ENCODE measurements at places on chromosomes 11 and 22.

- DNase-seq = peak; percentile 82
These were observed 11.5 kb downstream of the P2RX3 start for GRCh38 chr11:57349491-57350274.

DNA sequence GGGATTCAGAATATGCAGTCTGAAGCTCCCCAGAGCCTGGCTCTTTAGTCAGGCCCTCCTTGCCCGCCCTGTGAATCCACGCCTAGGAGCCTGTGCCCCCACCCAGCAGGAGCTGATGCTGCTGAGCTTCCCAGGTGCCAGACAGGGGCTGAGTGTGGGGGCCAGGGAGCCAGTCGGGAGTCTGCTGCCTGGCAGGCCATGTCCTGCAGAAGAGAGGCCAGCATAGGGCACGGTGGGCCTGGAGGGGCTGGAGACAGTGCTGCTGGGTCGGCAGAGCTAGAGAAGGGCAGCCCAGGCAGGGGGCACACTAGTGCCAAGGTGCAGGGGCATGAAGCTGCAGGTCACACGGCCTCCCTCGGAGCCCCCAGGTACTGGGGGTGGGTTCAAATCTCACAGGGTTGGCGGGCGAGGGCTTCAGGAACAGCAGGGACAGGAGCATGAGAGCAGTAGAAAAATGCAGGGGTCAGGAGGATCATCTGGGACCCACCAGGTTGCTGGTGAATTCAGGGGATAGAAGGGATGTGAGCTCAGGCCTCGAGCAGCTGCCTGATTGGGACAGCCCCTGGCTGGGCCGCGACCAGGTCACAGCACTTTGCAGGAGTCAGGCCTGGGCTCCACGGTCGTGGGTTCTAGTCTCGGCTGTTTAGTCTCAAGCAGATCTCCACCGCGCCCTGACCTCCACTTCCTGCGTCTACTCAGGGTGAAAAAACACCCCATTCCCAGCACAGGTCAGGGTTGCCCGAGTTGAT, 4.1 kb upstream of the SEPTIN5 start:
- no peak for DNase-seq

DNA sequence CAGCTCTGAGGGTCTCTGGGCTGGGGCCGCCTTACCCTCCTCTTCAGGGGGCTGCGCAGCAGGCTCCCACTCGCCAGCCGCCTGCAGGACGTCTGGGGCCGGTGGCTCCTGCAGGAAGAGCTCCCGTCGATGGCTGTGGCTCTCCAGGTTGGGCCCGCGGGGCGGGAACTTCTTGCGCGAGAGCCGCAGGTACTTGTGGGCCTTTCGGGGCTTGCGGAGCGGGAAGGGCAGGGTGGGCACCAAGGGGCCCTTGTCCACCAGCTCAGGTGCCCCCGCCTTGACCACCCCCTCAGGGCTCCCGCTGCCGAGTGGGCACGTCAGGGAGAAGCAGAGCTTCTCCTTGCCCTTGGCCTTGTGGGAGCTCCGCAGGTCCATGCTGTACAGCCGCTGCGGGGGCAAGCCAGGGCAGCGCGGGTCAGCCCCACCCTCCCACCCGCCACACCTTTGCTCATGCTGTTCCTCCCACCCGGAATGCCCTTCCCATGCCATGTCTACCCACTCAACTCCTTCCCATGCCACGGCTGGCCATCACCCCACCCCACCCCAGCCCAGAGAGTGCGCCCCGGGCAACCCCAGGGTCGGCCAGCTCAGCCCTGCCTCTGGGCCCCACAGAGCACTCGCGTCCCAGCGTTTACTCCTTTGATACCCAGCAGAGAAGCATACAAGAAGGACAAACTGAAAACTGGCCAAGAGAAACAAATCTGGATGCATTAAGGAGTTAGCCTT, 18.0 kb downstream of the CBX7 start:
- DNase-seq = no peak

- DNase-seq = no peak
These were observed 12.5 kb upstream of the MICALL1 start for GRCh38 chr22:37893583-37893983.

GRCh38 chr11:65189191-65189590, 7.5 kb downstream of the CAPN1 start:
- no peak for DNase-seq

DNA sequence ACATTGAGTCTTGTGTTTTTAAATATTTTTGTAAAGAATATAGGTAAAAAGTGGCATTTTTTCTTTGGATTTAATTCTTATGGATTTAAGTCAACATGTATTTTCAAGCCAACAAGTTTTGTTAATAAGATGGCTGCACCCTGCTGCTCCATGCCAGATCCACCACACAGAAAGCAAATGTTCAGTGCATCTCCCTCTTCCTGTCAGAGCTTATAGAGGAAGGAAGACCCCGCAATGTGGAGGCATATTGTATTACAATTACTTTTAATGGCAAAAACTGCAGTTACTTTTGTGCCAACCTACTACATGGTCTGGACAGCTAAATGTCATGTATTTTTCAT, 333 bp upstream of the CD3E start:
- no peak for DNase-seq

DNA sequence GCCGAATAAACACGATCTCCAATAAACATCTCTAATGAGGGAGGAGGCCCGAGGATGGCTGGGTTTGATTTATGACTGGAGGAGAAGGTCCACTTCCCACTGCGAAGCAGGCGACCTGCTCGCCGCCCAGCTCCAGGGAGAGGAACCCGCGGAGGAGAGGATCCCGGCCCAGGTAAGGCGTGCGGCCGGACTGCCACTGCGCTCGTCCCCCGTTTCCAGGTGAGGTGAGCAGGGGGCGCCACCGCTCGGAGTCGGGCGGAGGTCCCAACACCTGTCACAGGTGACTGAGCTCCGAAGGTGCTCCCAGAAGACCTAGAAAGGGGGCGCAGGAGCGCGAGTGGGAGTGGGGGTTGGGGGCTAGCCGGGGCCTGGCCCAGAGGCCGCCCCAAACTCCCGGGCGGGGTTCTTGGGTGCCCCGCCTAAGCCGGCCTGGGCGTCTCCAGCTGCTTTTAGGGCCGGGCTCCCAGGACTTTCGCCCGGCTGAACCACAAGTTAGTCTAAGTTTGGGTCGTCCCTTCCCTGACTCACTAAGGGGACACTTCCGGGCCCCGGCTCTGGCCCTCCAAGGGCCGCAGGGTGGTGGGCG, 5.4 kb upstream of the PAX6 start:
- no peak for DNase-seq

GRCh38 chr11:134350381-134350780, 18.6 kb downstream of the GLB1L2 start:
- no peak for DNase-seq

DNA sequence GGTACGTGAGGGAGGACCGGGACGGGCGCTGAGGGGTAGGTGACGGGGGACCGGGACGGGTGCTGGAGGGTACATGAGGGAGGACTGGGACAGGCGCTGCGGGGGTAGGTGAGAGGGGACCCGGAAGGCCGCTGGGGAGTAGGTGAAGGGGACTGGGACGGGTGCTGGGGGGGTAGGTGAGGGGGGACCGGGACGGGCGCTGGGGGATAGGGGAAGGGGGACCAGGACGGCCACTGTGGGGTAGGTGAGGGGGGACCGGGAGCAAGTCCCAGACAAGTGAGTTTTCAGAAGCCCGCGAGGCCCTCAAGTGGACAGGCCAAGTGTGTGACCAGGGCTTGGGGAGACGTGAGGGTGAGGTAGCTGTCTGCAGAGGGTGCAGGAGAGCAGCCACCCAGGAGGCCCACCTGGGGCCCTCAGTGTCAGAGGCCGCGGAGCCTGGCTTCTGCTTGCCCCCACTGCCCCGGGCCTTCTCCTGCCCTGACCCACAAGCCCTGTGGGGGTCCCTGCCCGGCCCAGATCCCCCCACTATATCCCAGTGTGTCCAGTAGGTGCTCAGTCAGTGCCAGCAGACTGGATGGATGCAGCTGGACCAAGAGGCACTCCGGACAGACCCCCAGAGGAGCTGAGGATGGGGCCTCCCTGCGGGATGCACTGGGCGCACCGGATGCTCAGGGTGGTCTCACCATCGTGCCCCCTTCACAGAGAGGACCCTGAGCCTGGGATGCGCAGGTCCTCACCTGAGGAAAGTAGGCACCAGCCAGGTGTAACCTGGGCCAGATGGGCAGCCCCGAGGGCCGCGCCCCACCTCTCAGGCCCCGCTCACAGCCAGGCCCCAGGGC, 44.2 kb upstream of the TH start:
- no peak for DNase-seq

- DNase-seq = no peak
These were observed 33.4 kb upstream of the MICAL2 start for GRCh38 chr11:12076840-12077534.

DNA sequence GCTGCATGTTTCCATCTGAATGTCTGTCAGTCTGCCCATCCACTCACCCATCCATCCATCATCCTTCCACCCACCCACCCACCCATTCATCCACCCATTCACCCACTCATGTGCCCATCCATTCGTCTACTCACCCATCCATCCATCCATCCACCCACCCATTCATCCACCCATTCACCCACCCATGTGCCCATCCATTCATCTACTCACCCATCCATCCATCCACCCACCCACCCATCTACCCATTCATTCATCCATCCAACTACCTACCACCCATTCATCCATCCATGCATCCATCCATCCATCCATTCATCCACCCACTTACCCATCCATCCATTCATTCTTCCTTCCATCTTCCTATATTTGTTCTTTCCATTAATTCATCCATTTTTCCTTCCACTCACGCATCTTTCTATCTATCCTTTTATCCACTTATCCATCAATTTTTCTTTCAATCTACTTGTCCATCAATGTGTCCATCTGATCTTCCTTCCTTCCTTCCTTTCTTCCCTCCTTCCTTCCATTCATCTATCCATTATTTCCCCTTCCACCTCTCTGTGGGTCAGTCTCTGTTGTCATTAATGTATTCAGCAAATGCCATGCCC, 8.0 kb downstream of the CRYBB3 start:
- DNase-seq = no peak

GRCh38 chr11:12238420-12238819, 128.0 kb downstream of the MICAL2 start:
- DNase-seq = no peak

- no peak for DNase-seq
These were observed 245.7 kb downstream of the ST3GAL4 start for GRCh38 chr11:126601136-126601535.

DNA sequence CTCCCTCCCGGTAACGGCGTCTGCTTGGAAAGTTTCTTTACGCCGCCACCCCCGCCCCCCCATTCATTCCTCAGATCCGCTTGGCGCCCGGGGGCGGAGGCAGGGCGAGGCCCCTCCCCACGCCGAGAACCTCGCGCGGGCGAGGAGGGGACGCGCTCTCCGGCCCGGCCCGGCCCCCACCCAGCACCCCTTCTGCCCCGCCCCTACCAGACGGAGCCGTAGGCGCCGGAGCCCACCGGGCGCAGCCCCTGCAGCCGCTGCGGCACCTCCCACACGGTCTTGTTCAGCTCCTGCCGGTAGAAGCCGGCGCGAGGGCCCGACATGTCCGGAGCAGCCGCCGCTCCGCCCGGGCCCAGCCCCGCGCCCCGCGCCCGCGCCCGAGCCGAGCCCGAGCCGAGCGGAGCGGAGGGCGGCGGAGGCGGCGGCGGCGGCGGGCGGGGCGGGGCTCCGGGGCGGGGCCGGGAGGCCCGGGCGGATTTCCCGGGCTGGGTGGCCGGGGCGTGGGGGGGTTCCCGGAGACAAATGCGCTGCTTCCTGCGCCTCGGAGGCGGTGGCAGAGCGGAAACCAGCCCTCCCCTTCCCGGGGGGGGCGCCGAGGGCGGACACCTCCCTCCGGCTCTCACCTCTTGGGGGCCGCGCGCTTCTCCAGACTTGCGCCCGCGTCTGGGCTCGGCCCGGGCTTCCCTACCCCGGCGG, at the start of gene MAPK11:
Gene MAPK11, minus strand, starts transcription at position 411 of the 696 bp plus-strand sequence. Its CDS starts 88 bp downstream, at position 323.
- peak; percentile 85 for DNase-seq

- DNase-seq = no peak
These were observed 1.3 kb downstream of the TMEM86A start for GRCh38 chr11:18699848-18700261.

DNA sequence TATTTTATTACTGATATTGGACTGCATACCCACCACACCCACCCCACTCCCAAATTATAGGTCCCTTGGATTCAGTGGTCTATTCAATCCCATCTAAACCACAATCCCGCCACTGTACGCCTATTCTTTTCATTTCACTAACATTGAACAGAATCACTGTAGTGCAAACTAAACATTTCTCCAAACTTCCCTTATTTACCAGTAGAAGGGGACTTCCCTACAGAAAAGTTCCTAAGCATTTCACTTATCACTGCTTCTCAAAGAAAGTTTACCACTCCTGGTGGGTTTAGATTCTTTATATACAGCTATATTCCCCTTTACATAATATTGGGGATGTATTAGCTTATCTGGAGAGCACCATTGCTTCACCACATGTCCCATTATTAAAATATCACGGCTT, 29.3 kb downstream of the OR8B12 start:
- DNase-seq = no peak

DNA sequence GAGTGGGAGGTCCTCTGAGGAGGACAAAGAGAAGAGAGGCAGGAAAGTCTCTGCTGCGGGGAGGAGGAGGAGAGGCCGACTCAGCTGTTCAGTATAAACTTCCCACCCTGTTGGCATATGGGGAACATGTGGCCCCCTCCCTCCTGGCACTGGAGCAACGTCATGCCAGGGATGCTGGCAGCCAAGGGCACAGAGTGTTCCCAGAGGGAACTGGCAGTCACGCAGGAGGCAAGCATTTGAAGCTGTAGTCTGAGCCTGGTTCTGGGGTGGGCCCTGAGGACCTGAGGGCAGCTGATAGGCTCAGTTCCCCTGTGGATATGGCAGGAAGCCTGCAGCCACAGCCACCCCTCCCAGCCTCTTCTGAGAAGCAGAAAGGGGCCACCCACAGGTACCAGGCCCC, 67.1 kb upstream of the TSPAN18 start:
- no peak for DNase-seq

DNA sequence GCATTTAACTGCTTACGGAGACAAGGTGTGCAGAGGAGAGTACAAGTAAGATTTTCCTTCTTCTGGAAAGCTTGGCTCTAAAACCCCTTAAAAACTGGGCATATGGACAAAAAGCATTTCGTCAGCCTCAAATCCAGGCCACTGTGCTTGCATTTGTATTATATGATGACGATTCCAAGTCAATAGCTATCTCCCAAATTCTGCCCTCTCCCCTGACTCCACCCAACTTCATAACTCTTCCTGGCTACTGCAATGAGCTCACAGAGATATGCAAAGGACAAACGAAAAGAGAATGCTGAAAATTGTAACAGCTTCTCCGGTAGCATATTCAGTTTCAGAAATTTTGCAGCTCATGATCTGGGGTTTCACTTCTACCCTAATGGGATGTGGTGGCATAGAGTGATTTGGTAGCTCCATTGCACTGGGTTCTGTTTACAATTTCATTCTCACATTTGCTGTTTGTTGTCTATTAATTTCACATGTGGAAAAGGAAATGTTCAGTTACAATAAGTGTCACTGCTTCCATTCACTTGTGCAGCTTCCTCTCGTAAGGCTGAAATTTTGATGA, 45.6 kb upstream of the CHRM4 start:
- no peak for DNase-seq

DNA sequence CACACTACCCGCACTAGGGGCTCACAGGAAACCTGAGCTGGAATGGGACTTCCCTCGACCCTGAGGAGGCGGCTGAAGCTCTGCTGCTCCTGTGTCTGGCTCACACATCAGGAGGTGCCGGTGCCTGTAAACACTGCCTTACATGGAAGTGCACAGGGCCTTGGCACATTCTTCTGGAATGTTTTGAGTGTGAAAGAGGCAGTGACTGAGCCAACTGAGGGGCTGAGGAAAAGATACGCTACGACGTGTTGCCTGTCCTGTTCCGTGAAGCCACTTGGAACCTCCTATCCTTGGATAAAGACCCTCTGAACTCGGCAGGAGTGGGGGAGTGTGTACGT, 10.5 kb downstream of the TXN2 start:
- no peak for DNase-seq
